ENCODE measurements at places on chromosomes 2 and 18.

DNA sequence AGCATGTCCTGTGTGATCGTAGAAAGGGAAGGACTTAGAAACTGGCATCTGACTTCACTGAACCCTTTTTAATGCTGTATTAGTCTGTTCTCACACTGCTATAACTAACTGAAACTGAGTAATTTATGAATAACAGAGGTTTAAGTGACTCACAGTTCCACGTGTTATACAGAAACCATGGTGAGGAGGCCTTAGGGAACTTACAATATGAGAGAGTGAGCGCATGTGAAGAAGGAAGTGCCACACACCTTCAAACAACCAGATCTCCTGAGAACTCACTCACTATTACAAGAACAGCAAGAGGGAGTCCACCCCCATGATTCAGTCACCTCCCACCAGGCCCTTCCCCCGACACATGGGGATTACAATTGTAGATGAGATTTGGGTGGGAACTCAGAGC lies 811.3 kb downstream of the CPS1 start:
- DNase-seq, result no peak

DNA sequence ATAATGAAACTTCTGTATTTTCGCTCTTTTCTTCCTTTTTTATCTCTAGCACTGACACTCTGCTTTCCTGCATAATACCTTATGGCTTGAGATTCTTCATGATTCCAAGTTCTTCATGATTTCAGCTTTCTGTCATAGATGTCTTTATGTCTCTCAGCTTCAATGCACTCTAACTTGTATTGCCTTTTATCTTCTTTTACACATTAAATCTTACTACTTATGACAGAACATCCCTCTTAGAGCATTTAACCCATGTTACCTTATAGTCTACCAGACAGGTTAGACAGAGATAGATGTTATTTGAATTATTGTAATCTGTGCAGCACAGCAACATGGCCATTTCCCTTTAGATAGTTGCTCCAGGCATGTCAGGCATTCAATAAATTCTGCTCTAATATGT lies 1475.7 kb upstream of the TMEFF2 start:
- DNase-seq, result no peak

- no peak for DNase-seq
Measured at GRCh38 chr2:28084564-28084963, 194.0 kb downstream of the BABAM2 start.

- no peak for DNase-seq
Measured at GRCh38 chr2:58756336-58756735, 515.2 kb upstream of the FANCL start.

DNA sequence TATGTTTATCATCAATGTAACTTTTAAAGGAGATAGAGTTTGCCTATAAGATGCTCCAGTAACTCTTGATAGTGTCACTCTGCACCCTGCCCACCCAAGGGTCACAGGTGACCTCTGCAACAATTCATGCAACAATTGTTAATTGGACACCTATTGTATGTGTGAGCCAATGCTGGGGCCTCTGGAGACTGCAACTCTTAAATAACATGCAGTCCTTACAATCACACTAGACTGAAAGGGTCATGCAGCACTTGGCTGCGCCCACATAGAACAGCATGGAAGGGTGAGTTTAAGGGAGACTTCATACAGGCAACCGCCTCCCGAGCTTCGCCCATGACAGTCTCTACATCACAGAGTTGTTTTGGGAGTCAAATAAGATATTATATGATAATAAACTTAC lies 137.1 kb upstream of the TWIST2 start:
- DNase-seq, result no peak

GRCh38 chr18:31233621-31234275 lies 71.1 kb upstream of the DSC1 start:
- no peak for DNase-seq

DNA sequence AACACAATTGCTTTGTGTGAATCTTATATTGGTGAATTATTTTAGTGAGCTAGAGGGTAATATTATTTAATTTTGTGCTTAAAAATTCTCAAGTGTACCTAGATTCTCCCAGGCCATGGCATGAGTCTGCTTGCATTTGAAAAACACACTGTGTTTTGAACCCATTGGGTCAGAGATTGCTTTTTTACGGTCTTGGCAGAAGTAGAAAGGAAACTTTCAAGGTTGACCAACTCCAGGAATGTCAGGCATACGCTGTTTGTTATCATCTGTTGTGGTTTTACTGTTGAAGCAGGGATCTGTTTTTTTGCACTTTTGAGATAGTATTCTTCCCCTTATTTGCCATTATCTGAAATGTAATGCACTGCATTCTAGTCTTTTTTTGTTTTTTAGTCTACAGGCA lies 377.4 kb downstream of the RPRM start:
- DNase-seq, result no peak

DNA sequence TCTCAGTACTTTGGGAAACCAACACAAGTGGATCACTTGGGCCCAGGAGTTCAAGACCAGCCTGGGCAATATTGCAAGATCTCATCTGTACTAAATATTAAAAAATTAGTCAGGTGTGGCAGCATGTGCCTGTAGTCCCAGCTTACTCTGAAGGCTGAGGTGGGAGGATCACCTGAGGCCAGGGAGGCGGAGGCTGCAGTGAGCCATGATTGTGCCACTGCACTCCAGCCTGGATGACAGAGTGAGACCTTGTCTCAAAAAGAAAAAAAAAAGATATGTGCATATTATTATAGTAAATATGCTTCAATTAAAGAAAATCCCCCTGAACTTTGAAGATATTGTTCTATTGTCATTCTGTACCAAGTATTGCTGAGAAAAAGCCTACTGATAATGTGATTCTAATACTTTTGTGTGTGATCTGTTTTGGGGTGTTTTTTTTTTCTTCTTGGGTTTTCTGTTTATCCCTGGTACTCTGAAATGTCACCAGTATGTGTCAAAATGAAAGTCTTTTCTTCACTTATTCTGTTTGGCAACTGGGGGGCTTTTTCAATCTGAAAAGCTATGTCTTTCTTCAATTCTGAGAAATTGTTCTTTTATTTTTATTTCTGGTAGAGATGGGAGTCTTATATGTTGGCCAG lies 13.2 kb downstream of the NEURL3 start:
- no peak for DNase-seq

- no peak for DNase-seq
Measured at GRCh38 chr2:23721454-23721826, 205.5 kb downstream of the ATAD2B start.

DNA sequence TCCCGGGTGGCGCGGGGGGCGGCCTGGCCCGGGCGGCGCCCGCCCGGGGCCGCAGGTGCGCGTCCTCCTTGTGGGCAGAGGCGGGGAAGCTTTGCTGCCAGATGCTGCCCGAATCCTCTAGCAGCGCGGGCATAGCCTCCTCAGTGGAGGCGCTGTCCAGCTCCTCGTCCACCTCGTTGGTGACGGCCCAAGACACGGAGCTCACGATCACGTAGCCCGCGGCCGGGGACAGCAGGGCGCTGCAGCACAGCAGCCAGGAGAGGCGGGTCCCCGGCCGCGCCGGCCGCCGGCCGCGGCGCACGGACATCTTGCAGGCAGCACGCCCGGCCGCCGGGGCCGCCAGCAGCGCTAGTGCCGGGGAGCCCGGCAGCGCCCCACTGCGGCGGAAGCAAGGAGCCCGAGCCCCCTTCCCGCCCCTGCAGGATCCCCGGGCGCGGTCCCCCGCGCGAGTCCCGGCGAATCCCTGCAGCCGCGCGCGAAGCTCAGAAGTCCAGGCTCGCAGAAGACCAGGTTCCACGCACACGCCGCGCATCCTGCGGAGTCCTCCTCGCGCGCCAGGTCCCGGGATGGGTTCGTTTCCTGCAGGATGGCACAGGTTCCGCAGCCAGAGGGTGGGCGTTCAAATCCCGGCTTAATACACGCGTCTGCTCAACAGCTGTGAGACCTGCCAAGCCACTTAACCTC lies at the start of gene CREG2:
Gene CREG2 (minus strand): TSS at position 353 of the 684 bp plus-strand sequence. CDS start 46 bp downstream, at position 307.
- peak; percentile 24 for DNase-seq

GRCh38 chr2:164314148-164314547 lies 307.1 kb downstream of the GRB14 start:
- DNase-seq, result no peak

DNA sequence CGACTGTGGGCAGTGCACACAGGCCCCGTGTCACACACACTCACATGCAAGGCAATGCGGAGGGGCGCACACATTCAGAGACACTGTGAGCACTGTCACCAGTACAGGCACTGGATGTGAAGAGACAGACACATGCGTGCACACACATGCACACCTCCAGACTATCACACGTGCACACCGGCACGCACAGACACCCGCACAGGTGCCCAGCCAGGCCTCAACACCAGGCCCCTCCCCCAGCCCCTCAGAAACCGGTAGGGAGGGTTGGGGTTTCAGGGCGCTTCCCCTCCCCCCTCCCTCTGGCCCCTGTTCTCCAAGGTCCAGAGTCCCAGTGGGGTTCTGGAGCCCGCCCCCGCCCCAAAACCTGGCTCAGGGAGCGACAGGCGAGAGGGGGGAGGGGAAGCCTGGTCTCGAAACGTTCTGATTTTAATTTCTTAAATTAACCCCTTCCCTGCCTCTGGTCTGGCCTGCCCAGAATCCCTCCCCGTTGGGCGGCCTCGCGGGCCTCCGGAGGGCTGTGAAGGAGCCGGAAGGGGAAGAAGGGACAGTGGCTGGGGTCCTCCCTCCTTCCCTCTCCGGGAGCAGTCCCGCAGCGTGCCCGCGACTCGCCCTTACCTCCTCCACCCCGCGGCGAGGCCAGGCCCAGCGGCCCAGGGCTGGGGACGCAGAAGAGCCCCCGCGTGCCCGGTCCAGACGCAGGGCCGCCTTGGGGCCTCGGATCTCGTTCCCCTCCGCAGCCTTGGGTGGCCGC lies 558 bp downstream of the FBXO41 start:
- no peak for DNase-seq

- DNase-seq, result no peak
Measured at GRCh38 chr18:44851856-44852621, 171.4 kb downstream of the SETBP1 start.

DNA sequence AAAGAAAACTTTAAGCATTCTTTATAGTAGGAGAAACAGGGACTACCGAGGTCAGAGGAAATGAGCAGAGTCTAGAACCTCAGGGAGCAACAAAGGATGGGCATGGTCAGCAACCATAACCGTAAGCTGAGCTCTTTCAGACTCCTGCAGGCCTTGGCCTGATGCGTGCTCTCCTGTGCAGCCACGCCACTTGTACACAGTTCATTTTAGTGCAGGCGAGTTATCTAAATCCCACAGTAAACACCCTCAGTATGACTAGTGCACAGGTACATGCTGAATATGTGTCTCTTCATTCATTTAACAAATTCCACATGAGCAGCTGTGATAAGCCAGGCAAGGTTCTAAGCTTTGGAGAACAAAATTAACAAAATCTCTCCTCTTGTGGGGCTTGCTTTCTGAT lies 401.2 kb upstream of the RAB12 start:
- DNase-seq, result no peak

DNA sequence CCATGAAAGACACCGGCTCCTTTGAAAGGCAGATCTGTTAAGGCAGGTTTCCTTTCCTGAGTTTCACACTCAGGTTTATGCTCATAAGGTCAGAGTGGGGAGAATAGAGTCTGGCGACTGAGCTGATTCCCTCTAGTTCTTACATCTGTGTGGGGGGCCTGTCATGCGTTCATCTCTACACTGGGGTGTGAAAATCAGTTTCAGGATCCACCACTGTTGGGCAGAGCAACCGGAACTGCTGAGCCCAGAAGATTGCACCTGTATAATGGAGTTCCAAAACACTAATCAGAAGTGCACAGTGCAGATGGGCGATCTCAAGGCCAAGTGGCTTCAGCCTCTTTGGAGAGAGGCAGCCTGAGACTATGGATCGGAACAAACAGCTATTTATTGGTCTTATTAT lies 181.3 kb upstream of the NRP2 start:
- DNase-seq, result no peak

DNA sequence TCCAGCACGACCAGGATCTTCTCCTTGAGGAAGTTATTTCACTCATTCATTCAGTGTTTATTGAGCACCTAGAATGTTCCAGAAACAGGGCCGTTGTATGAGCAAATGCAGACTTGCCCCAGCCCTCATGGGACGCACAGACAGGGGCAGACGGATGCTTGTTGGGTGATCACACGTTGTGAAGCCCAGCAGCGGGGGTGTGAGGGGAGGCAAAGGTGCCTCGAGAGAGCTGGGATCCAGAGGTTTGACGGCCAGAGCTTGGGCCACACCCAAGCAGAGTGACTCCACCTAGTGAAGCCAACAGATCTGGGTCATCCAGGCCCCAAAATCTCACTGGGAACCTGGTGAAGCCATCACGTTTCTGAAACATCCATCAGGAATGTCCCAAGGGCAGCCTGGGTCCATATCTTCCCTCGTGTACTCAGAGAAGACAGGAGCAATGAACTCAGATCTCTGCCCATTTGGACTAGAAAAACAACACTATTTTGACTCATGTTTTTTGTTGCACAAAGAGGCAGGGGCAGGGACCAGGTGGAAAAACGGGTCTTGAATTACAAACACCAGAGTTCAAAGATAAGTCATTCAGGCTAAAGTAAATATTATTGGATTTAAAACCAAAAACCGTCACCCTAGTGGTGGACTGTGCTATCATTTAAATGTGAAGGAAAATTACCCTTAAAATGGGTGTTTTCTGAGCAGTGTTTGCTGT lies 54.9 kb upstream of the RBM44 start:
- no peak for DNase-seq

DNA sequence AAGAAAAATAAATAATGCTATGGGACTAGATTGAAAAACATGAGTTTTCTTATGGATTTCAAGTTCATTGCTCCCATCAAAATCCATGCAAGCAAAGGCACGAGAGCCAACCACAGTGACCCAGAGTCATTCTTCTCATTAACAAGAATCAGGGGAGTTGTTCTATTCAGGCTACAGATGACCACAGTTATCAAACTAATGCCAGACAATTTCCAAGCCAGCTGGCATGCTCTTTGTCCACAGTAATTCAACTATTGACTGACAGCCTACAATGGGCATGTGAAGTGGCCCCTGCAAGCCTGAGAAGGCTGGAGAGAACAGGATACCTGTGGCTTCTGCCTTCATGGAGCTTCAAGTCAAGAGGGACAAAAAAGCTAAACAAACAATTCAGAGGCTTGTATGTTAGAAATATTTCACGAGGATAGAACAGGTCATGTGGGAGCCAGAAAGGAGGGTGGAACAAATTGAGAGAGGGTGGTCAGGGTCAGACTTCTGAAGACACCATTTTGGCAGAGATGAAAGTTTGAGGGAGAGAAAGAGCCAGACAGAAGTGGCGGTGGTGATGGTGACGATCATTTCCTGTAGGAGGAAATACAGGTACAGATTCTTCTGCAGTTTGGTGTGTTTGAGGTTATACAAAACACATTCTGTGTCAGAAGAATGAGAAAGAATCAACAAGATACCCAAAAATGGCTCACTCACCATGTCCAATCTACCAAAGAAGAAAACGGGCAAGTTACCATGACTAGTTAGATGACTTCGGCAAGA lies 732.4 kb downstream of the RNF144A start:
- no peak for DNase-seq

DNA sequence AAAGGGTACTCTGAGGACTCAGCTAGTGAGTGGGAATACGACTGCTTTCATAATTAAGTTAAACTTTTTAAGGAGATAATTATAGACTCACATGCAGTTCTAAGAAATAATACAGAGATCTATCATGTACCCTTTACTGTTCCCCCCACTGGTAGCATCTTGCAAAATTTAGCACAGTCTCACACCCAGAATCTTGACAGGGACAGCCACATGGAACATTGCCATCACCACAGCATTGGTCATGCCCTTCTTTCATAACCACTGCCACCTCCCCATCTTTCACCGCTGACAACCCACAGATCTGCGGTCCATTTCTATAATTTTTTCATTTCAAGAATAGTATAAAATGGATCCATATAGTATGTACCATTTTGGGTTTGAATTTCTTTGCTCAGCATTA lies 37.8 kb downstream of the ARHGEF4 start:
- DNase-seq, result no peak

GRCh38 chr18:36247036-36247435 lies 50.5 kb upstream of the FHOD3 start:
- DNase-seq, result no peak

Measured in hypothalamus (tissue), 51 donors.